ENCODE measurements at places on chromosomes 7 and 10. TPM values are rescaled to one million over a fixed set of nuclear protein-coding genes. Genes with fewer than 3 reads are reported as not detected.

RELN gene
- not detected for total RNA-seq

FOXP2 gene
- total RNA-seq, result not detected

- no peak for DNase-seq
Measured at GRCh38 chr7:17546592-17546991, 248.1 kb downstream of the AHR start.

GRCh38 chr7:39667341-39667923 lies 44.1 kb downstream of the RALA start:
- DNase-seq, result no peak

GRCh38 chr7:80785961-80786536 lies 132.8 kb downstream of the SEMA3C start:
- no peak for DNase-seq

DNA sequence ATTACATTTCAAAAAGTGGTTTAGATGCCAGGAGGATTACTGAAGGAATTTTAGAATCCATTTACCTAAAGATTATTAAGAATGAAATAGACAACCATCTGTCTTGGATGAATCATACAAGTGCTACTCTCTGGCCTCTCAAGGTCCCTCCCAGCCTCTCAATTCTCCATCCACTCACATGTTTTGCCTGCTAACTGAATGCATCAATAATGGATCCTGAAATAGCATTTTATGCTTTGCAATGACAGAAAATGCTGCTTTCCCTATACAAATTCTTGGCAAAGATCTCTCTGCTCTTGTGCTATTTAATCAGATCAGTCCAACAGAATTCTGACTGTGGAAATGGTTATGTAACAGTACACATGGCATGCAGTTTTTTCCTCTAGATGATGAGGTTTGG lies 68.1 kb downstream of the HBP1 start:
- no peak for DNase-seq

GRCh38 chr10:110324805-110325280 lies 20.1 kb upstream of the SMNDC1 start:
- no peak for DNase-seq

Data from activated CD8-positive, alpha-beta T cell treated with anti-CD3 and anti-CD28 coated beads, Interleukin-2, amount 10 ng/mL, durations not matched to agents 7 days and 5 days (primary cell).